ENCODE measurements at places on chromosomes 3 and 15. TPM values are rescaled to one million over a fixed set of nuclear protein-coding genes. Genes with fewer than 3 reads are reported as not detected.

The KIF23 gene
- total RNA-seq = 3.1 TPM

The CACNA2D2 gene
- under 0.01 TPM for total RNA-seq

The TFDP2 gene
- total RNA-seq = 20.3 TPM

The CPA3 gene
- total RNA-seq = not detected

The GRAMD2A gene
- 0.77 TPM for total RNA-seq

Data from fibroblast of lung (primary cell).